Activated T-cell treated with anti-CD3 and anti-CD28 coated beads, Interleukin-2, amount 50 U/mL, for 72 hours (primary cell): ENCODE measurements at places on chromosomes 7 and 10.

GRCh38 chr10:51896849-51897248 is 197.5 kb upstream of the CSTF2T start:
- no peak for DNase-seq

GRCh38 chr10:50614444-50615137 is 9.2 kb downstream of the SGMS1 start:
- peak; percentile 21 for DNase-seq

DNA sequence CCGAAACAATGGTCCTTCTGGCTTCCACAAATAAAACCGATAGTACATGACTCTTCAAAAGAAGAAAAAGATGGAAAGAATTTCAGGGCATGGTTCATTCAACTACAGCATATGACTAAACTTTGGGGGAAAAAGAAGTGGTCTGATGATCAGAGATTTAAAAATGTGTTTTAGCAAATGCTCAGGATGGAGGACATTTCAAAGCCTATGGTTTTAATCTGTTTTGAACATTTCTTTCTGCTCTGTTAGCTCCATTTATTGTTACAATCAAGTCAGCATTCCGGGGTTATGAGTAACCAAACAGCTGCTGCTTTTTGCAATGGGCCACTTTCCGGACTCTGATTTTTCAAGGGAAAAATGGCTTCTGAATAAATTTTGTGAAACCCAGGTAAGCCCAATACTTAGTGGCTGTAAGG is 142.4 kb downstream of the CUBN start:
- DNase-seq = no peak

GRCh38 chr10:80459047-80459865 is 5.1 kb downstream of the TSPAN14 start:
- DNase-seq = peak; percentile 73

GRCh38 chr10:18490755-18491154 is 160.6 kb downstream of the NSUN6 start:
- no peak for DNase-seq

- no peak for DNase-seq
These were observed 34.0 kb downstream of the ADAM22 start for GRCh38 chr7:87968021-87968420.

DNA sequence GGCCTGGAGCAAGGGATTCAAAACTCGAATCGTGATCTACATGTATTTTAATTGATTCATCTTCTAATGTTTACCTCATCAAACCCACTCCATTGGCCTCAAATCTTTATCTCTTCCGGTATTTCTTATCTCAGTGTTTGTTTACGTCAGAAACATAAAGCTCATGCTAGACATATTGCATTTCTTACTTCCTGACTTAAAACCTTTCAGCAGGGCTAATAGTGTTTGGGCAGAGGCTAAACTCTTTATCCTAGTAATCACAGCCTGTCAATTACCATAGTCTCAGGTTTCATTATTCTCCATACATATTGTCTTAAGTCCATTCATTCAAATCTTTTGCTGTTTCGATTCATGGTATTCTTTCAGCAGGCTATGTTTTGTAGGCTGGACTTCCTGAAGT is 81.3 kb upstream of the AGR3 start:
- DNase-seq = no peak

- DNase-seq = no peak
These were observed 4.7 kb upstream of the VDAC2 start for GRCh38 chr10:75205908-75206307.

GRCh38 chr10:11353006-11353896 is 258.2 kb downstream of the USP6NL start:
- DNase-seq = no peak

DNA sequence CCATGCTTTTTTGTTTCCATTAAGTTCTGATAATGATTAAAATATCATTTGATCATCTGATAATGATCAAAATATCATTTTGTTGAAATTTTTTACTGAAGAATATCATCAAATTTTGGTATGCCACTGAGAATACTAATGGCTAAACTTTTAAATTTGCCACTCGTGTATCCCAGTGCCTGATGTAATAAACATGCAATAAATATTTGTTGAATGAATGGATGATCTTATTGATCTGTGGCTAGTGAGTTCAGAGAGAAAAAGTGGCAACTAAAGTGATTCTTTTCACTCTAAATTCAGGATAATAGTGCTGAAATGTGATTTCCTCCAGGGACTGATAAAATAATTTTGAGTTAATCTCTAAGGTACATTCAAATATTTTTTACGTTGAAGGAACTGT is 159.3 kb upstream of the WNT16 start:
- DNase-seq = no peak

DNA sequence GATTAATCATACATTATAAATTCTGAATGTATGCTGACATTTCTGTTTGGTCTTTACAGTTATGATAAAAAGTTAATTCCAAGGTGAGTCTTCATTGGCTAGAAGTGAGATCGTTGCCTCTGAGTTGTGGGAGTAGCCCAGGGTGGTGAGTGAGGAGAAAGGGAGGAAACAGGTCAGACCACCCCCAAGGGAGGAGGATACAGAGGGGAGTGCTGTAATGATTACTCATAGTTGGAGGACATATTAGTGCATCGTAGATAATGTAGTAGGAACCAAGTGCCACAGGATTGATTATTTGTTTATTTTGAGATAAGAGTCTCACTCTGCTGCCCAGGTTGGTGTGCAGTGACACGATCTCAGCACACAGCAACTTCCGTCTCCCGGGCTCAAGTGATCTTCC is 672.2 kb downstream of the INHBA start:
- no peak for DNase-seq

- no peak for DNase-seq
These were observed 1.0 kb downstream of the STX1A start for GRCh38 chr7:73718438-73718881.

DNA sequence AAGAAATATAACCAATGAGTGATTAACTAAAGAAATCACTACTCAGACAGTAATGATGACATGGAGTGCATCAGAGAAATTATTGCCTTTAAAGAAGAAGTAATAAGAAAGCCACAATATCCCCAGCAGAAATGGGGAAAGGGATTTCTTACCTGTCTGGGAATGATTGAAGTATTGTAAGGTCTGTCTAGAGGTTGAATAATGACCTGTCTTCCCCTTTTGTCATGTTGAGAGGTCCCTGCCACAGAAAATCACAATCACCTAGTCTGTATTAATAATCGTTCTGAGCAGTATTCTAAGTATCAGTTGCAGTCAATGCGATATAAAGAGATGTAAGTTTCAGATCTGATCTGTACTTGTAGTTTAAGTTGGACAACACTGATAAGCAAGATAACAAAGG is 349.1 kb upstream of the TPK1 start:
- no peak for DNase-seq

- DNase-seq = no peak
These were observed 27.6 kb downstream of the SDHAF3 start for GRCh38 chr7:97145068-97145467.

DNA sequence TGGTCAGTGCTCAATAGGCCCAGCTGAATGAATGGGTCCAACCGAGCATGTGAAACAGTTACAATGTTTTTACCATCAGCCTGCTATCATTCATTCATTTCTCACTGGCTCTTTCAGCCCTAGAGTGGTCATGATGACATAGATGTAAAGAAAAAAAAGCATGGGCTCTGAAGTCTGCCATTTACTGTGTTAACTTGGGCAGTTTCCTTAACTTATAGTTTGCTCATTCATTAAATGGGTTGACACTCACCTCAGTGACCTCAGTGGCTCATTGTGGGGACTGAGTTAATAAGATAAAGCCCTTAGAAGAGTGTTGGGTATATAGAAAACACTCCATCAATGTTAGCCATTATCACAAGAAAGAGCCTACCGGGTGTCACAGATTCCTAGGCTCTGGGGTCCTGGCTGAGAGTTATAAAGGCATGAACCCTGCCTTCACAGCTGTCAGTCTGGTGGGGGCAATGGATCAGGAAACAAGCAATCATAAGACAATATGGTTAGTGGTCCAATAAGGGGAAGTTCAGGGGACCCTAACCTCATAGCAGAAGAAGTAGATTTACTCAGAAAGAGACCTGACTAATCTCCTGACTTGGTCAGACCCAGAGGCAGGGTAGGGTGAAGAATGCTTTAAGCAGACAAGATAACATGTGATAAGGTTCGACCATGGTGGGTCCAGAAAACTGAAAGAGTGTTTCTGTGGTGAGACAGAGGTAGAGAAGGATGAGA is 29.7 kb upstream of the GPAM start:
- DNase-seq = no peak

DNA sequence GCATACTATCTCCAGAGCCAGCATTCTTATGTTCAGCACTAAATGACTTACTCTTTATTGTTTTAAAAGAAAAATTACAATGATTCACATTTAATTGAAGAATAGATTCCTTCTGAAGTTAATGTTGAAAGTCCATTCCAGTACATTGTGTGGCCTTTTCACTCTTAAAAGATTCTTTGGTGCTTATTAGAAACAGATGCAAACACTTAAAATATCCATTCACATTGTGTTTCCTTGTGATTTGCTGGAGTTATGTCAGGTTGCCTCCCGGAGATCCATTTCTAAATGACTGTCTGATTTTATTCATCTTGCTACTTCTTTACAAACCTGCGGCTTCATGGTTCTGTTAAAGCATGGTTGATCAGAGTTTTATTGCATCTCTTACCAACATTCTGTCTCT is 152.8 kb downstream of the FOXP2 start:
- DNase-seq = no peak

DNA sequence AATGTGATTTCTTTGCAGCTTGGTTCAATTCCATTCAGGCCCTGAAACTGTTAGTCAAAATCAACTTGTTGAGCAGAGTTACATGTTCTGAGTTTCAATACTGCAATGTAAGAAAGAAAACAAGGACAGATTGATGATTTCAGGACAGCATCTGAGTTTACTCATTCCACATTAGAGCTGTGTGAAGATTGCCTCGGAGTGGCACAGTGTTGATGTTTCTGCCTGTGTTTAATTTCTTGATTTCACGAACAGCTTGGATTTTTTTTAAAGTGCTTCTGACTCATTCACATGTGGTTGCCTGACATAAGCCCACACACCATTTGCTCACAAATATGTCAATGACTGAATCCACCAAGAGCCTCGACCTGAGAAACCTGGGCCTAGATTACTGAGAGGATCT is 101.2 kb upstream of the PARD3 start:
- peak; percentile 16 for DNase-seq

GRCh38 chr7:30915005-30915601 is 3.5 kb downstream of the AQP1 start:
- no peak for DNase-seq

DNA sequence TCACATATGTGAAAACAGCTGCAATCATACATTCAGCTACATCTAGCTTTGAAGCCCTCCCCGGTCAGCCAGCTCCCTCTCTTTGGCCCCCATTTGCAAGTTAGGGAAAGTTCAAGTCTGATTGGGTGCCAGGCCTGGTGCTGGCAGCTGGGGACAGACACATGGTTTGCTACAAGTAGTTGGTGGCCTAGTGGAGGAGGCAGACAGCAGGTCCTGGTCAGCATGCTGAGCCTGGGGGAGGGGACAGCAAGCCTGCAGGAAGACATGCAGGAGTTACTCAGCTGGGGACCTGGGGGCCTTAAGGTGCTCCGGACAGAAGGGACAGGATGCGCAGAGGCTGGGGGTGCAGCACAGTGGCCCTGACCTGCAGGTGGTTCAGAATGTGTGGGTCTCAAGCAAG is 956.9 kb upstream of the ZNF722 start:
- no peak for DNase-seq

GRCh38 chr7:99619571-99620130 is 2.9 kb downstream of the ZSCAN25 start:
- no peak for DNase-seq

GRCh38 chr7:116902867-116903266 is 40.5 kb downstream of the CAPZA2 start:
- DNase-seq = no peak

DNA sequence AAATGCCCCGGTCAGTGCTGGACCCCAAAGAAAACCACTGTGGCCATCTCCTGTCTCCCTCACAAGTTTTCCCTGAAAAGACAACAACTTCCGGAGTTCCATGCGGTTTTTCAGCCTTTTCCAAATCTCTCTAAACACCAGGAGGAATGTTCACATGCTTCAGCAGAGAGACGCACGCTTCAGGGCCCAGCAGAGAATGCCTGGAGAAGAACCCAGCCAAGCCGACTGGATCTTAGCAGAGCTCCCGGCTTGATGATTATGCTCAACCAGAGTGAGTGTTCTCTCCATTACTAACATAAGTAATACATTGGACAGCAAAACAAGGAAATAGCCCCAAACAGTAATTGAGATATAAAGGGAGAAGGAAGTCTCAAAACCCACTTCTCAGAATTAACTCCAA is 17.9 kb downstream of the PRKCQ start:
- no peak for DNase-seq

DNA sequence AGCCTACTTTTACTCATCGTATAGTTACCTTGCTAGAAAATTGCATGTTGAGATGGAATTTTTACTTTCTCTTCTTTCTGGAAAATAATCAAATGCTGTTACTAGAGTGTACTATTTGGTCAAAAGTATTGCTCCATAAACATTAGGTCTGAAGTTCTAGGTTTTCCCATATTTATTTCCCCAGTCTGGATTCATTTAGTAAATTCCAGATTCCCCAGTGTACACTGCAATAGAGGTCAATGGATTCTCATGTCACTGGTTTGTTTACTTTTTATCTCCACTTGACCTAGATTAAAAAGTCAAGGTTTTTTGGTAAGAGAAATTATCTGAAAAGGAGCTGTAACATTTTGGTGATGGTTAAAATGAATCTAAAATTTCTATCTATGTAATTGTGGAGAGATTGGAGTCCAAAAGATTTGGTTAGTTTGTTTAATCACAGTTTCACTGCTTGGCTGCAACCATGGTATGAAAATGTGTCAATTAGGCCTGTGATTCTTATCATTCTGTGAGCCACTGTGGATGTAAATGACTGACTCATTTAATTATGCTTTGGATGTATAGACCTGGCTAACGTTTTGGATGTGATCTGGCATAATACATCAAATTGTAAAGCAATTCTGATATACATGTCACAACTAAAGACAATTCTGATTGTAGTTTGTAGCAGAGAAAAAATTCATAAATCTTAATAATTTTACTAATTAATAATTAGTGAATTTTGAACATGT is 32.7 kb upstream of the STEAP4 start:
- no peak for DNase-seq

DNA sequence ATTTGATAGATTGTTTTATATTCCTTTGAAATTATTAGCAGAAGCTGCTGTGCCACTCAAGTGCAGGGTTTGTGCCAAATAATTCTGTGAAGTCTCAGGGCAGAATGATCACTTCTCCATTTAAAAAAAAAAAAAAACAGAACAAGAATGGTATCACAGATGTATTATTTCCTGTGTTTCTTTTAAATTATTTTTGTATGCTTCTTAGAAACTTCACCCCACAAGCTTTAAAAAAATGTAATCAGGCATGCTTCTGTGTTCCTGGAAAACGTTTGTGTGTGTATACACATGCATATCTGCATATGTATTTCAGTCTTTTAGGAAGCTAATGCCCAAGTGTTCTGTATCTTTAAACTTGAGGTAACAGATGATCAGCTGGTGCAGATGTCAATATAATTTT is 6.3 kb upstream of the CD36 start:
- no peak for DNase-seq

DNA sequence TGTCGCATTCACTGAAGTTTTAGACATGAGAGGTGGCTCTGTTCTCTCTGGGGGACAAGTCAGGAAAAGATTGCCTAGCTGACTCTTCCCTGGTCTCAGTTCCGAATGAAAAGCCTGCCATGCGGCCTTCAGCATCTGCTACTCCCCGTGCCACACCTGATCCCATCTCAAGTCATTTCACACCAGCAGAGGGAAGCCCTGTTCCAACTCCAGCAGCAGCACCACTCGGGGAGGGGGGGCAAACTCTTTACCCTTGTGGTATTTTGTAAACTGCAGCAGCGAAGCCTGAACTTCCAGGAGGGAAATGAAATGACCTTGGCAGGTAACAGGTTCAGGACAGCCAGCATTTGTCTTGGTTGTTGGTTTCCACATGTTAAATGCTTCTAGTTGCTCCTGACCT is 13.8 kb downstream of the LRRC4 start:
- no peak for DNase-seq
